ENCODE measurements at places on chromosomes 3 and 15. TPM values are rescaled to one million over a fixed set of nuclear protein-coding genes. Genes with fewer than 3 reads are reported as not detected.

The SAXO2 gene
- 2.7 TPM for total RNA-seq

The SPESP1 gene
- total RNA-seq, result not detected

The NME9 gene
- total RNA-seq, result not detected

The GPR87 gene
- 9.0 TPM for total RNA-seq

The GALNT15 gene
- total RNA-seq, result not detected

The CXCR6 gene
- 0.74 TPM for total RNA-seq

The SEMA3G gene
- total RNA-seq, result 1.4 TPM

The PIF1 gene
- total RNA-seq, result 54.8 TPM

The MAP6D1 gene
- total RNA-seq, result 2.2 TPM

The SPTSSB gene
- total RNA-seq, result 1.2 TPM

The ZNF80 gene
- total RNA-seq, result not detected

GRCh38 chr15:100926971-100927756 is 8.0 kb downstream of the LRRK1 start:
- DNase-seq, result no peak

DNA sequence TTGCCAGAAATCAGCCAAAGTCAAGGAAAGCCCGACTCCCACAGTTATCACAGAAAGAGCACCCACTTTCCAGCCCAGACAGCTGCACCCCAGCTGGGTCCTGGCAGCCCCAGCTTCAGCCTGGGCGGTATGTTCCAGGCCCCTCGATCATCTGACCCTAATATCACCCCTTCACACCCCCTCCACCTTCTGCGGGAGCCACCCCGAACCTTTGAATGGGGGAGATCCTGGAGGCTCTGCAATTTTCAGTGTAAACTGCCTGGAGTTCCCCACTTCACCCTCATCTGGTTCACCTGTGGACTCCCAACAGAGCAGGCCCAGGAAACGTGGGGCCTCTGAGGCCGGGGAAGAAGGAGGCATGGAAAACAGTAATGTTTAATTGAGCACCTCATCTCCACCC is 5.9 kb downstream of the PRSS50 start:
- DNase-seq, result no peak

GRCh38 chr3:155512867-155513261 is 219.4 kb upstream of the STRIT1 start:
- DNase-seq, result no peak

DNA sequence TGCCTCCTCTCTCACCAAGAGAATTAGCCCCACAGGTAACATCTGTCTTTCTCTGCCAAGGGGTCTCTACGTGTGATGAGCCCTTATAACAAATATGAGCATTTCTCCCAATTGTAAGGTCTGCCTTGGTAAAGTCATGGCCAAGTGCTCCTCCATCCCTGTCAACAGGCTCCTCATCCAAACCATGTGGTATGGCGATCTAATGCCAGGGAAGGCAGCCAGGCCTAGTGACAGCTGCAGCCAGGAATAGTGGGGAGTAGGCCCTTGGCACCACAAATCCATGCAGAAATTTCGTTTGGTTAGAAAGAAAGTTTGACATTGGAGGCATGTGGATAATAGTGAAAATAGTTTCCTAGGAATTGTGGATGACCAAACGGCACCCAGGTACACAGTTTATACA is 4.7 kb upstream of the LRTM1 start:
- DNase-seq, result no peak

DNA sequence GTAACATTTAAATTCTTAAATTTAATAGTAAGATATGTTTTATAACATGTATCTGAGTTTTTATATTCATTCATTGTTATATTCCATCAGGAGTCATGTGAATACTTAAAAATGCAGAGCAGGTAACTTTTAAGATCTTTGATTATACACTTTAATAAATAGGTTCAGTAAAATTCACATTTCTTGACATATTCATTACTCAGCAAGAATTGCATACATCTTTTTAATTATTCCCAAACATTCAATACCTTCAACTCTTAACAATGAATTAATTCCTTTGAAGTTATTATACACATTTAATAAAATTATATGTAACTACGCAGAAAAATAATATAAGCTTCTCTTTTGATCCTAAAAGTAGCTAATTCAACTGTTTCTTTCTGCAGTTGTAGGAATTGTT is 105.4 kb downstream of the CNTN4 start:
- DNase-seq, result no peak

GRCh38 chr3:144501467-144501866 is 529.8 kb downstream of the DIPK2A start:
- no peak for DNase-seq

GRCh38 chr15:62494197-62494596 is 329.1 kb upstream of the C2CD4B start:
- no peak for DNase-seq

GRCh38 chr3:111278959-111279358 is 207.3 kb downstream of the NECTIN3 start:
- DNase-seq, result no peak

DNA sequence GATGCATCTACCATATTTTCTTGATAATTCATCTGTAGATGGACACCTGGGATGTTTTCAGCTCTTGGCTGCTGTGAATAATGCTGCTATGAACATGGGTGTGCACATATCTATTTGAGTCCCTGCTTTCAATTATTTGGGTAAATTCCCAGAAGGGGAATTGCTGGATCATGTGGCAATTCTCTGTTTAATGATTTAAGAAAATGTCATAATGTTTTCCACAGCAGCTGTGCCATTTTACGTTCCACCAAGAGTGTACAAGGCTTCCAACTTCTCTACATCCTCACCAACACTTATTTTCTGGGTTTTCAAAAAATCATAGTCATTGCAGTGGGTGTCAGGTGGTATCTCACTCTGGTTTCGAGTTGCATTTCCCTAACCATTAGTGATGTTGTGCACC is 64.4 kb downstream of the NSMCE3 start:
- DNase-seq, result no peak

DNA sequence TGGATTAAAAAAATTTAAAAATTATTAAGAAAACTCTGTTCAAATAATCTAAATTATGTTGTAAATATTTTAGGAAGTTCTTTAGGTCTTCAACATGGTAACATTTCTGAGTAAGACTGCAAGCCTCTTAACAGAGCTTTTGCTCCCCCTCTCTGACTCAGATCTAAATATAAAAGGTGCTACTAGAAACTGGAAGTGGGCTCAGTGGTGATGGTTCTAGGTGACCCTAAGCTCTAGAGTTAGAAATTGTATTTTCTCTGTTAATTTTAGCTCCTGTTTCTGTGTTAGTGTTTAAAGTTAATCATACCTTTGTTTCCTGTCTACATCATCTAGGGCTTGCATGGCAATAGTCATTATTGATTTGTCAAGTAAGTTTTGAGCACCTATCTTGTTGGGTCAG is 159.9 kb upstream of the MEIS2 start:
- DNase-seq, result no peak

DNA sequence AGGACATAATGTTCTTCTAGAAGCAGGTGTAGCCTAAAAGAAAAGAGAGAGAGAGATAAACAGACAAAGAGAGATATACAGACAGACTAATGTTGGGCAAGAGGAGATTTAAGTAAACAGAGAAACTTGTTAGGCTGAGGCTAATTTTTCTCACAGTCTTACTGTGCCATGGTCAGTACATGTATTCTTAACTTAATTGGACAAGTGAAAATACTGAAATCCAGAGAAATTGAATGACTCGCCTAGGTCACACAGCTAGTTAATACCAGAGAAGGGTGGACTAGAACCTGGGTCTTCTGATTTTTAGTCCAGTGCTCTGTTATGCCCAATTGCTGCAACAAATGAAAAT is 6.7 kb upstream of the ZNF609 start:
- no peak for DNase-seq

DNA sequence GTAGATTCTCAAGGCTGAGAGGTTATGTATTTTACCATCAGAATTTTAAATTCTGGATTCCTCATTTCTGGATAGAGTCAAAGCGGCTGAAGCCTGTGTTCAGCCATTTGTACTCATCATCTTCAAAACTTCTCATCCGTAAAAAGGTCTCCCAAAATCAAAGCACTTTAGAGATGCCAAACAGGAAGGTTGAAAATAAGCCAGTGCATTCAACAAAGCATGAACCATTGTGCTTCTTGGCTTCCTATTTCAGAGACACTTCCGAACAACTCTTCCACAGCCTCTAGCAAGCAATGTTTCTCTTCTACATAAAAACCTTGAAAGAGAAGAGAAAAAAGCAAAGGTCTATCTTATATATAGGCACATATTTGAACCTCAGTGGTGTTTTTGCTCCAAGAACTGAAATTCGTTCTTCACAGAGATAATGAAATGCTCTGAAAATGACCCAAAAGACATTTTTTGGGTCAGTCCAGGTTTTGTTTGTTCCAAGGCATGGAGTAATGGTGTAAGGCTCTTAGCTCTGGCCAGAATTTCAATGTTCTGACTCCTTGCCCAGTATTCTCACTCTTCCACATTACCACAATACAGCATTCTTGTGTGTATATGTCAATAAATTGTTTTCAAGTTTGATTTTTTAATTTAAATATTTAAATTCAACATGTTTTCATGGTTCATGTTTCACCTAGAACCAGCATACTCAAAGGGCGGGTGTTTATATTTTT is 163.1 kb downstream of the STAC start:
- DNase-seq, result no peak

- no peak for DNase-seq
These were observed 33.6 kb downstream of the KIF15 start for GRCh38 chr3:44795197-44795596.

- DNase-seq, result no peak
These were observed 101.6 kb downstream of the ZPLD1 start for GRCh38 chr3:102536456-102536855.

GRCh38 chr3:145754605-145755289 is 406.2 kb downstream of the PLOD2 start:
- DNase-seq, result no peak

DNA sequence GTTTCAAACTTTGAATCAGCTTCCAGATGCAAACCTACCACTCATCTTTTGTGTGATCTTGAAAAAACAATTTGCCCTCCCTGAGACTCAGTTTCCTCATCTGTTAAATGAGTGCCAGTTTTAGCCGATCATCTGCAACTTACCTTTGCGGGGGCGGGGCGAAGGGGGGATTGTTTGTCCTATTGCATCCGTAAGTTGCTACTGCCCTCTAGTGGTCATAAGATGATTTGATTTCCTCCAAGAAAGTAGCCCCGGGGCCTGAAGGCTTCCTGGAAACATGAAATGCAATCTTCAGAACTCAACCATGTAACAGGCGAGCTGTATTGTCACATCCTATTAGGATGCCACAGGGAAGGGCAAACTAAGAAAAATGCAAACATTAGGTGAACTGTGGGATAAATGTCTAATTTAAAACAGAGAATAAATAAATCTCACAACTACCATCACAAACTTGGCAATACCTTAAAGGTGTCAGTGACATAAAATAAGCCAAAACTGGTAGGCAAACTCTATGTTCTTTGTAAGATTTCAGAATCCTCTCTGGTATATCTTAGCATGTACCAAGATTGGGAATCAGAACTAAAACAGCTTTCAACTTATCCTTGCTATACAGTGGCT is 63.5 kb upstream of the CLDN18 start:
- peak; percentile 48 for DNase-seq

GRCh38 chr15:33068511-33068990 is 126.0 kb downstream of the FMN1 start:
- DNase-seq, result peak; percentile 97

DNA sequence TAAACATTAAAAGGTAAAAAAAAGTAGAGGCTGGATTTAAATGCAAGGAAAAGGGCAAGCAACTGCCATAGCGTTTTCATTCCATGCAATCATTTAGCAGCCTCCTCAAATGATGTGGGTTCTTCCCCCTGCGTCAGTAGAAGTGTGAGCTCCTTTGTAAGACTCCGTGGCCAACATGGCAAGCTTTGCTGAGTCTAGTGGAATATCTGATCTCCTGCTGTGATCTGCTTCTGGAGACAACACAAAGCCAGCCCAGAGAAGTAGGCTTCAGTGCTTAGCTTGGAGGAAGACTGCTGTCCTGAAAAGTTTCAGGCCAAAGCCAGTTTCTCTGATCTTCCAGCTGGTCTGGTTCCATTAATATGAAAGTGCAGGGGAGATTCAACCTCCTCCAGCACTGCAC is 70.4 kb downstream of the ARPP21 start:
- DNase-seq, result no peak

GRCh38 chr15:39031596-39031995 is 467.0 kb upstream of the RASGRP1 start:
- no peak for DNase-seq

GRCh38 chr3:40404591-40405198 is 17.7 kb downstream of the ENTPD3 start:
- no peak for DNase-seq

DNA sequence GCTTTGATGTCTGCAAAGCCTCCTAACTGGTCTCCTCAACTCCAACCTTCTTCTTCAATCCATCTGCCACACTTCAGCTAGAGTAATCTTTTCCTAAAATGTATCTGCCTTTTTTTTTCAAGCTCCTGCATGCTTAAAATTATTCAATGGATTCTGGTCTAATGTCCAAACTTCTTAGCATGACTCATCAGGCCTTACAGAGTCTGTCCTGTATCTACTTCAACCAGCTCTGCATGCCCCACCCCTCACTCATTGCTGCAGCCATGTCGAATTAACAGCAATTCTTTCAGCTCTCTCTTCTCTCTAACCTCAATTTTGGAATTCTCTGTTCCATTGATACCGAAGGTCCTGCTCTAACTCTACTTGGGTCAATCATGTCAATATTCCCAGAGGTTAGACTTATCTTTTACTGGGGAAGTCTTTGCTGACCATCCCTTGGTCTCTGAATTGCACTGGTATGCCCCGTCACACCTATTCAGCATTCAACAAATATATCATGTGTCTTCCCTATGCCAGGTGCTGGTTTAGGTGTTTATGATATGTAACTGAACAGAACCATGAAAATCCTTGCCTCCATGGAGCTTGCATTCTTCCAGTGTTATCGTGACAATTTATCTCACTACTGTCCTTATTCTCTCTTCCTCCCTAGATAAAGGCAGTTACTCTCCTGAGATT is 88.5 kb upstream of the NANOGP8 start:
- DNase-seq, result no peak

DNA sequence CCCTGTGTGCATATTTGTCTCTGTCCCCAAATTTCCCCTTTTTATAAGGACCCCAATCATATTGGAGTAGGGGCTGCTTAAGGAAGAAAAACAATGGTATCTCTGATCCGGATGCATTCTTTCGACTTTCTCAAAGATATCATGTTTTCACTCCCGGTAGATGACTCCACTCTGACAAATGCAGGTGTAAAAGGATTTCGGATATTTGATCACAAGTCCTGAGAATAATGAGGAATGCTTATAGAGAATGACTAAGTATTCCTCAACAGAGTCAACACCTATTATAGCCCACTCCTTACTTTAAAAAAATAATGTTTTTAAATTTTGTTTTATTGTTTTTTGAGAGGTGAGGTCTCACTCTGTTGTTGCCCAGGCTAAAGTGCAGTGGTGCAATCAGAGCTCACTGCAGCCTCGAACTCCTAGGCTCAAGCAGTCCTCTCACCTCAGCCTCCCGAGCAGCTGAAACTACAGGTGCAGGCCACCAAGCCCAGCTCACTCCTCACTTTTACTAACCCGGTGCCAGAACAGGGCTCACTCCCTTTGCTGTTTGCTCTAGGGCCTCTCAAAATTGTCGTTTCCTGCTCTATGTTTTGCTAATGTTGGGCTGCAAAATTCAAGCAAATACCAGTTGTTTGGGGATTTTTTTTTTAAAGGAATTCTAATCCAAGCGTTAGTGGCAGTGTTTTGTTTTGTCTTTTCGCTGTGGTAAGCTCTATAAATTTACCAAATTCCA is 24.6 kb downstream of the COL8A1 start:
- DNase-seq, result no peak

GRCh38 chr15:78991476-78991875 is 46.6 kb upstream of the CTSH start:
- DNase-seq, result no peak

- no peak for DNase-seq
These were observed 17.1 kb downstream of the BLOC1S6 start for GRCh38 chr15:45604326-45604725.

All from PC-9 (cell line).